Stimulated activated CD4-positive, alpha-beta T cell treated with anti-CD3 and anti-CD28 coated beads, Interleukin-2, amount 100 ng/mL, for 24 hours (primary cell): ENCODE measurements at places on chromosomes 16 and 17.

DNA sequence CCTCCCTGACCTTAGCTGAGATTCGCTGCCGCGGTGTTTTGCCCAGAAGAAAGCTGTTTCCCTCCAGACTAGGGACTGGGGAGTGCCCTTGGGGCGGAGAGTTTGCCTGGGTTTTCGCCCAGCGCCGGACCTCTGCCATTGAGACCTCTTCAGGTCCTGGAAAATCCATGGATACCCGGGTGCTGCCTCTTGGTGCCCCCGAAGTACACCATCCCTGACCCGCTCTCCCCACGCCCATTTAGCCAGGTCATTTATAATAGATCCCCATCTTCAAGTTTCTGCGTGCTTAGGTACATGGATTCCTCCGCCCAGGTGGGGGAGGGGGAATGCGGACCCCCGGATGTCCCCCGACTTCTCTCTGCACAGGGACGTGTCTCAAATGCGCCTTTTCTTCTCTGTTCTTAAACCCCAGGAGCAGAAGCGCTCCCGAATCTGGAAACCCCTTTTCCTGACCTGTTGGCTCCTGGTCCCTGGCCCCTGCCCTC lies 15.0 kb upstream of the CBX8 start:
- DNase-seq: no peak

- DNase-seq: no peak
Observed at GRCh38 chr16:89326721-89327120, 109.2 kb downstream of the ZNF778 start.

DNA sequence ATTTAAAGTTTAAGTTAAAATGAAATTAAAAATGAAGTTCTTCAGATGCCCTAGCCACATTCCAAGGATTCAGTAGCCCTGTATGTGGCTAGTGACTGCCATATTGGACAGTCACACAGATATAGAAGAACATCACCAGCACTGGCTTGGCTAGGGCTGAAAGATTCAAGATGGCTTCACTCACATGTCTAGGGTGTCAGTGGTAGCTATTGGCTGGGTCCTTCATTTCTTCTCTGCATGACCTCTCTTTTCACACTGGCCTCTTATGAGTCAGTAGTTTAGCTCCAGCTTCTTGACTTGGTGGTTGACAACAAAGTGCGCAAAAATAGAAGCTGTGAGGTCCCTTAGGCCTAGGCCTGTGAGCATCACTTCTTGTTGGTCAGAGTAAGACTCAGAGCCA lies 1.7 kb upstream of the CDC27 start:
- DNase-seq: no peak

DNA sequence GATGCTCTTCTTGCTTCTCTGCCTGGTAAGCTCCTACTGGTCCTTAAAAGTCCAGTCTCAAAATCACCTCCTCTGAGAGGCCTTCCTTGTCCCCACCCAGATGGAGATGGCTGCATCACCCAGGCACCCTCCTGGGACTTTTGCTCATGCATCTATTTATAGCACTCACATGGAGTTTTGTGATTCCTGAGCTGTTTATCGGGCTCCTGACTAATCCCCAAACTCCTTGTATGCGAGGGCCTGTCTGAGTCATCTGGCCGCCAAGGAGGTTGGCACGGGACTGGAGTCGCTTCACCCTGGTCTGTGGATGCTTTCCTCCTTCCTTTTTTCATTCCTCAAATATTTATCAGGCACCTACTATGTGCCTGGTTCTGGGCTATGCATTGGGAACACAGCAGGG lies 2.3 kb upstream of the MAP2K3 start:
- no peak for DNase-seq

DNA sequence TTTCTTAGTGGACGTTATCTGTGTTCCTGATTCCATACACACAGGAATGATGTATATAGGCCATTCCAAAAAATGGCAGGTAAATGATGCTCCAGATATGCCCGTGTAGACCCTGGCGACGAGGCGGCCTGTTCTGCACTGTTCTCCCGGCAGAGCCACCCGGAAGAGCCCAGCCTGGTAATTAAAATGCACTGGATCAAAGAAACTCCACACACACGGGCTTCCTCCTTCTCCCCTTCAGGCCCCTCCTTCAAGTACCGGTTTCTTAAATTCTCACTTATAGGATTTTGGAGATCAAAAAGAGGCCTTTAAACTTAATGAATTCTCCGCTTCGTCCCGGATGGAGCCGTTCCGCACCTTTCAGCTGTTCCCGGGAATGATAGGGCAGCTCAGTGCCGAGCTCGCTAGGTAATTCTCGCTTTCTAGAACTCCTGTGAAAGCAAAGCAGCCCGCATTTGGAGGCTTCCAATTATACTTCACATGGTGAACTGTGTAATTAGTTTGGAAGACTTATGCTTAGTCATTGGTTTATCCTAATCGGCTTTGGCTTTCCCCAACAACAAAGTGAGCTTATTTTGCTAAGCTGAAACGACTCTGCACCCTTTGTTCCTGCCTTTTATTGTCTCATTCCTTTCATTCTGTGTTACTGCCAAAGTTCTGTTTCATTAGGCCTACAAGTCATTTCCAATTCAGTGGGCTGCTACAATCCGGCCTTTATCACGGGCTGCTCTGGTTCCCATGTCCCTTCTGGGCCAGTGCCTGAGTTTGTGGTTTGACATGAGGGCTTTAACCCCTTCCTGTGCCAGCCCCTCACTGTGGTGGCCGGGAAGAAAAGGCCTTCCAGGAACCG lies 150.0 kb downstream of the MSI2 start:
- no peak for DNase-seq

DNA sequence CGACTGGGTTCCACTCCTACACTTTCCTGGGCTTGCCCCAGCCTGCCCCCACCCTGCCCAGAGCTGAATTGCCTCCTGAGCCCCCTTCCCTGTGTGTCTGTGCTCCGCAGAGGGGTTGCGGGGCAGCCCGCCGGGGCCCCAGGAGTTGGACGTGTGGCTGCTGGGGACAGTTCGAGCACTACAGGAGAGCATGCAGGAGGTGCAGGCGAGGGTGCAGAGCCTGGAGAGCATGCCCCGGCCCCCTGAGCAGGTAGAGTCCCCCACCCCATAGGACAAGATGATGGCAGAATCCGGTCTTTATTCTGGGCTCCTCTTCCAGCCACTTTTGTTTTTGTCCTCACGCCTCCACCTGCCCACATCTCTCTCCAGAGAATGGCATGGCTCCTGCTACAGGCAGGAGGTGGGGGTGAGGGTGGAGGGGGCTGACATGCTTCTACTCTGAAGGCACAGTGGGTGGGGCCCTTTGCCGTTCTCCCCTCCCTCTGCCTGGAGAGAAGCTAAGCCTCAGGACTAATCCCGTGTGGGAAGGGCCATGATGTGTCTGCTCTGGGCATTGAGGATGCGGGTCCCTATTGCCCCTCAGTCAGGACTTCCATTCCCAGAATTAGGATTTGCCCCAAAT lies 3.5 kb downstream of the ACBD4 start:
- DNase-seq: no peak

DNA sequence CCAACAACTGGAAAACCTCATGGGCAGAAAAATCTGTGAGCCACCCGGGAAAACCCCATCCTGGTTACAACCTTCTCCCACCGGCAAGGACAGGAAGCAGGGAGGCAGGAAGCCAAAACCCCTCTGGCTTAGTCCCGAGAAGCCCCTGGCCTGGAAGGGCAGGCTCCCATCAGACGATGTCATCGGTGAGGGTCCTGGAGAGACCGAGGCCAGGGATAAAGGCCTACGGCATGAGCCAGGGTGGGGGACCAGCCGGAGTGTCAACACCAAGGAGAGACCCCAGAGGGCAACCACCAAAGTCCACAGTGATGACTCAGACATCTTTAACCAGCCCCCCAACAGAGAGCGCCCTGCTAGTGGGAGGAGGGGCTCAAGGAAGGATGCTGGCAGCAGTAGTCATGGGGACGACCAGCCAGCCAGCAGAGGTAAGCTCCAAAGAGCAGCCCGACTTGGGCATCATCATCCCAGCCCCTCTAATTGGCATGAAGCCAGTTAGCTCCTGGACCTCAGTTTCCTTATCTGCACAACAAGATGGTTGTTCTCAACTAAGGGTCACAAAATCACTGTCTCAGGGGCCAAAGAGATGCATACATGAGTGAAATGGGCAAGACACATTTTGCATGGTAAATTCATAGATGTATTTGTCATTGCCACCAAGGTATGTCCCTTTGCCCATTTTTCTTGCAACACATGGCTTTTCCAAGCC lies 190.7 kb downstream of the KATNIP start:
- no peak for DNase-seq

GRCh38 chr17:19409509-19409908 lies 1.5 kb upstream of the RNF112 start:
- no peak for DNase-seq

DNA sequence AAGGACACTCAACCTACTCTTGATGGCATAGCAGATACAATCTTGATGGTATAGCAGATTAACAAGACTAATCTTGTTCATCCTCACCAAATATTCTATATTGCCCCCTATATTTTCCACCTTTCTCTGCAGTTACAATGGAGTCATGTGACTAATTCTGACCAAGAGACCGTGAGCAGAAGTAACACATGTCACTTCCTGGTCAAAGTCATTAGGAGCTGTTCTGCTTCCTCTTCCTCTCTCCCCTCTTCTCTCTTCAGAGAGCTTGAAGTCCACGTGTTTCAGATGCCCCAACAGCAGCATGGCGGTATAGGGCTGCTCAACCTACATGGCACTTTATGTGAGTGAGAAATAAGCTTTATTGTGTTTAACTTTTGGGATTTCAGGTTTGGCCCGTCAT lies 55.3 kb upstream of the ERCC4 start:
- no peak for DNase-seq

DNA sequence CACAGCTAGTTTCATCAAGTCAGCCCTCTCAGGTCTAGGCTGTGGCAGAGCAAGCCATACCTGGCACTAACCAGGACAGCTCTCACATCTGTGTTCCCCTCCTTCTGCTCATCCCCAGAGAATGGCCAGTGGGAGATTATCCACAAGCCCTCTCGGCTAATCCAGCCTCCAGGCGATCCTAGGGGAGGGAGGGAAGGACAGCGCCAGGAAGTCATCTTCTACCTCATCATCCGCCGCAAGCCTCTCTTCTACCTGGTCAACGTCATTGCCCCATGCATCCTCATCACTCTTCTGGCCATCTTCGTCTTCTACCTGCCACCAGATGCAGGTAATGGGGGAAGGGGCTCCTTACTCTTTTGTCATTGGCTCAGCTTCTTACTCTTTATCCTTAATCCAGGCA lies 3.6 kb downstream of the CHRNB1 start:
- no peak for DNase-seq

- DNase-seq: no peak
Observed at GRCh38 chr16:58478427-58478826, 21.5 kb upstream of the NDRG4 start.

GRCh38 chr17:29524692-29525091 lies 42.1 kb downstream of the ABHD15 start:
- DNase-seq: no peak

DNA sequence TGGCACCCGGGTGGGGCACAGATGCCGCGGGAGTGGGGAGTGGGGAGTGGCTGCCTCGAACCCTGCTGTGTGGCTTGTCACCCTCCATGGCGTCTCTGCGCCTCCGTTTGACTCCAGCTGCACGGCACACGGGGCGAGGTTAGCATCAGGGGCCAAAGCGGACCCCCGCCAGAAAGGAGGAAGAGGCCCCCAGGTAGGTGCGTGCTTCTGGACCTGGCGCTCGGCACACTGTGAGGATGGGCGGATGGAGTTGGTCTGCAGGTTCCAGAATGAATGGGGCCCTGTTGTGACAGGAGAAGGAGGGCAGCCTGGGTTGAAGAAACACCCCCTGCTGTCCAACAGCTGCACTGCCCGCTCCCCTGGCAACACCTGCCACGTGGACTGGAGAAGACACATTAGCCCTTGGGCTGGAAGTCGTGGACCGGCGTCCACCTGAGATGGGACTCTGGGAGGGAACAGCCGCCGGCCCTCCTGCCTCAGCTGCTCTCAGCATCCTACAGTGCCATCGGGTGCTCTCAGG lies 9.4 kb upstream of the FASN start:
- DNase-seq: no peak

GRCh38 chr17:36592716-36593321 lies 1.1 kb downstream of the DHRS11 start:
- DNase-seq: no peak

GRCh38 chr16:57152096-57153093 lies 33.4 kb downstream of the PSME3IP1 start:
- no peak for DNase-seq

- no peak for DNase-seq
Observed at GRCh38 chr17:67725373-67725791, 7.6 kb downstream of the NOL11 start.

DNA sequence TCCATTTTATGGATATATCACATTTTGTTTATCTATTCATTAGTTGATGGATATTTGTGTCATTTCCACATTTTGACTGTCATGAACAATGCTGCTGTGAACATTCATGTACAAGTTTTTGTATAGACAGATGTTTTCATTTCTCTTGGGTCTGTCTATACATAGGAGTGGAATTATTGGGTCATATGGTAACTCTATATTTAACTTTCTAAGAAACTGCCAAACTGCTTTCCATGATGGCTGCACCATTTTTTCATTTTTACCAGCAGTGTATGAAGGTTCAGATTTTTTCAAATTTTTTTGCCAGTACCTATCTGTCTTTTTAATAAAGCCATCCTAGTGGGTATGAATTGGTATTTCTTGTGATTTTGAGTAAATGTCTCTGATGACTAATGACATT lies 15.5 kb downstream of the NFAT5 start:
- no peak for DNase-seq

- no peak for DNase-seq
Observed at GRCh38 chr16:17296431-17296830, 174.3 kb downstream of the XYLT1 start.

DNA sequence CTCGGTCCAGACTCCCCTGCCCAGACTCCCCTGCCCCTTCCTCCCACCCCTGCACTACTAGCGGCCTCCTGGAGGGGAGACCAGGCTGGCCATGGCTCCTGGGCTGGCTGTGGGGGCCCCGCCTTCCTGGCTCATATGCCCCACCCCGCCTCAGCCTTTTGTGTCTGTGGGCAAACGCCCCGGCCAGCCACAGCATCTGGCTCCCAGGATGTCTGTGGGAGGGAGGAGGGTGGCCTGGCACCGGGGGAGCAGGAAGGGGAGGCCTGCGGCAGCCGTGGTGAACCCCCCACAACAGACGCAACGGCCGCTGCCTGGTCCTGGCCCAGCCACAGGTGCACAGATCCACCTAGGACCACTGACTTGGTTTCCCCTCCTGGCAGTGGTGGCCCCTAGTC lies 32.9 kb downstream of the BAHCC1 start:
- no peak for DNase-seq

DNA sequence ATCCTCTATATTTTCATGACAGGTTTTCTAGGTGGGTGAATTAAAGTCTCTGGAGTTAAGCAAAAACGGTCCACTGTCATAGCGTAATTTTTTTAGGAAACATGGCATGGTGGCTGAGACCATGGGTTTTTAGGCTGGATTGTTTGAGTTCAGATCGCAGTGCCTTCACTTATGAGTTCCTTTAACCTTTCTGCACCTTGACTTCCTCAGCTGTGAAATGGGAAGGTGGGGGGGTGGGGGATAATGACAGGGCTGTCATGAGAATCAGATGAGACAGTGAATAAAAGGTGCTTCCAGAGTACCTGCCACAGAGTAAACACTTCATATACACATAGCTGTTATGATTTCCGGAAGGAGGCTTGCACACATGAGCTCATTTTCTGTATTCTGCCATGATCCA lies 11.8 kb downstream of the PRCD start:
- no peak for DNase-seq
